ENCODE measurements at places on chromosomes 2 and 18.

- no peak for DNase-seq
These were observed 56.5 kb upstream of the ACVR1 start for GRCh38 chr2:157932480-157933159.

DNA sequence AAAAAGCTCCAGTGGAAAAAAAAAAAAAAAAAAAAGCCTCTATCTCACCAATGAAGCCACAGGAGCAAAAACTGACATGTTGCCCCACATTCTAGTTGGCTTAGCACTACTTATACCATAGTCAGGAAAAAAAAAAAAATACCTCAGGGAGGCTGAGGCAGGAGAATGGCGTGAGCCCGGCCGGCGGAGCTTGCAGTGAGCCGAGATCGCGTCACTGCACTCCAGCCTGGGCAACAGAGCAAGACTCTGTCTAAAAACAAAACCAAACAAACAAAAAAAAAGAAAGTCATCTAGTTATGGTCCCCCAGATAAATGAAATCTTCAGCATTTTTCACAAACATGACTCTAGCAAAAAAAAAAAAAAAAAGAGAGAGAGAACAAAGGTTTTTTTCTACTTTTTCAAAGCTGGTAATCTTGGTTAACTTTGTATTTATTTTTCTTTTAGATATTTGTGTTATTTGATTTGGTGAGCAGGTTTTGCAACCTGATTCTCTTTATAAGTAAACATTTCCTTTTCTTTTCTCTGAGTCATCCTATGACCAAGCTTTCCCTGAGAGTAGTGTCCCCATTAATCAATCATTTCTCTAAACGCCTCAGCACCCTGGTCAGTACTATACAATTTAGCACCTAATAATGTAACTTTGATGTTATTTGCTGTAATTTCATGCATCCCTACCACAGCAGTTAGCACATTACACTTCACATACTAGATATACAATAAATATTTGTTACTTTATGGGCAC is 273.7 kb upstream of the PIK3C3 start:
- DNase-seq: no peak

GRCh38 chr2:53403792-53404413 is 363.7 kb upstream of the CHAC2 start:
- DNase-seq: peak; percentile 21

DNA sequence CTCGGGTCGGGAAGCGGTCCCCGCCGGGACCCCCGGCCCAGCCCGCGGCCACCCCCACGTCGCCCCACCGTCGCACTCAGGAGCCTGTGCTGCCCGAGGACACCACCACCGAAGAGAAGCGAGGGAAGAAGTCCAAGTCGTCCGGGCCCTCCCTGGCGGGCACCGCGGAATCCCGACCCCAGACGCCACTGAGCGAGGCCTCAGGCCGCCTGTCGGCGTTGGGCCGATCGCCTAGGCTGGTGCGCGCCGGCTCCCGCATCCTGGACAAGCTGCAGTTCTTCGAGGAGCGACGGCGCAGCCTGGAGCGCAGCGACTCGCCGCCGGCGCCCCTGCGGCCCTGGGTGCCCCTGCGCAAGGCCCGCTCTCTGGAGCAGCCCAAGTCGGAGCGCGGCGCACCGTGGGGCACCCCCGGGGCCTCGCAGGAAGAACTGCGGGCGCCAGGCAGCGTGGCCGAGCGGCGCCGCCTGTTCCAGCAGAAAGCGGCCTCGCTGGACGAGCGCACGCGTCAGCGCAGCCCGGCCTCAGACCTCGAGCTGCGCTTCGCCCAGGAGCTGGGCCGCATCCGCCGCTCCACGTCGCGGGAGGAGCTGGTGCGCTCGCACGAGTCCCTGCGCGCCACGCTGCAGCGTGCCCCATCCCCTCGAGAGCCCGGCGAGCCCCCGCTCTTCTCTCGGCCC is 13.6 kb downstream of the SPEG start:
- DNase-seq: no peak

DNA sequence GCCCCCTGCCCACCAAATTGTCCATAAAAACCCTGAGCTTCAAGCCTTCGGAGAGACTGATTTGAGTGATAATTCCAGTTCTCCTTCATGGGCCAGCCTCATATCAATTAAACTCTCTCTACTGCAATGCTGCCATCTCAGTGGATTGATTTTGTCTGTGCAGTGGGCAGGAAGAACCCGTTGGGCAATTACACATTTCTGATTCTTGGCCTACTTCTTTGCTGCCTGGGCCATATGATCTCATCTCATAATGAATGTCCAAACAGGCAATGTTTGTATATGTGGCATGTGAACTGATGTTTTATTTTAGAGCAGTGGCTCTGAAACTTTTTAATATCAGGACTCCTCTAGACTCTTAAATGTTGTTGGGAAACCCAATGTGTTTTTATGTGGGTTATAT is 101.2 kb upstream of the SLC38A11 start:
- no peak for DNase-seq

DNA sequence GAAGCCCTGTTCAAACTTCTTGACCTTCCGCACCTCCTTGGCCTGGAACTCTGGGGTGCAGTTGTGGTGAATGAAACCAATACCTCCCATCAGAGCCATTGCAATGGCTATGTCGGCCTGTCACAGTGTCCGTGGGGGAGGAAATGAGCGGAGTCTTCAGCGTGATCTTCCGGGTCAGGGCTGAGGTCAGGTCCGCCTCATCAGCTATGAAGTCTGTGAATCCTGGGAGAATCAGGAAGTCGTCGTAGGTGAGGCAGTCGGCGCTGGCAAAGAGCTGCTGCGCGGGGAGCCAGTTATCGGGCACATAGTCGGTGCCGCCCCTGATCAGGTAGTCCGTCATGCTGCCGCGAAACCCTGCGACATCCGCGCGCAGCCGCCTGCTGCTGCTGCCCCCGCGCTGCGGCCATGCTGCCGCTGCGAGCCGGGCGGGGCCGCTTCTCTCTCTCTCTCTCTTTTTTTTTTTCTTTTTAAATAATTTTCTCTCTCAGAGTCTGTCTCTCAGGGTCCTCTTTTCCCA is 154.1 kb upstream of the ZSWIM2 start:
- peak; percentile 12 for DNase-seq

DNA sequence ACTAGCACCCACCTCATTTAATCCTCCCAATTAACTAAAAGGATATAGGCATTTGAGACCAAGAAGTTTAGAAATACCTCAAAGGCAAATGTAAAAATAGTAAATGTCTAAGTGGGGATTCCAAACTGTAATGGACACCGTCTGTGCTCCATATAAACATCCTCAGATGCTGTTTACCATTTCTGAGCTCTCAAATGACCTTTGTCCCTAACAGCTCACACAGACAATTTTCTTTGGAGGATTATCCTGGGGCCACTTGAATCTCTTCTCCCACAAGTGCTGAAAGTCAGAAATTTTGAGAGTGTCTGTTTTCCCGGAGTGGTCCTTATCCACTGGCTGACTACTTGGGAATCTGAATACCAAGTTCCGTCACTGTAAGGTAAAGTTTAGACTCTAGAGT is 1418.9 kb downstream of the LRP1B start:
- no peak for DNase-seq

Data from fibroblast of skin of scalp (primary cell).